ENCODE measurements at places on chromosomes 11 and 22.

GRCh38 chr11:28671274-28671673 is 563.1 kb downstream of the METTL15 start:
- H3K4me1 ChIP-seq = no peaks in the 10 kb centered on the region
- no peak overlapping the region for H3K4me3 ChIP-seq
- H3K36me3 ChIP-seq = no peaks in the 10 kb centered on the region
- no peak for DNase-seq
- no peak overlapping the region for H3K27ac ChIP-seq

DNA sequence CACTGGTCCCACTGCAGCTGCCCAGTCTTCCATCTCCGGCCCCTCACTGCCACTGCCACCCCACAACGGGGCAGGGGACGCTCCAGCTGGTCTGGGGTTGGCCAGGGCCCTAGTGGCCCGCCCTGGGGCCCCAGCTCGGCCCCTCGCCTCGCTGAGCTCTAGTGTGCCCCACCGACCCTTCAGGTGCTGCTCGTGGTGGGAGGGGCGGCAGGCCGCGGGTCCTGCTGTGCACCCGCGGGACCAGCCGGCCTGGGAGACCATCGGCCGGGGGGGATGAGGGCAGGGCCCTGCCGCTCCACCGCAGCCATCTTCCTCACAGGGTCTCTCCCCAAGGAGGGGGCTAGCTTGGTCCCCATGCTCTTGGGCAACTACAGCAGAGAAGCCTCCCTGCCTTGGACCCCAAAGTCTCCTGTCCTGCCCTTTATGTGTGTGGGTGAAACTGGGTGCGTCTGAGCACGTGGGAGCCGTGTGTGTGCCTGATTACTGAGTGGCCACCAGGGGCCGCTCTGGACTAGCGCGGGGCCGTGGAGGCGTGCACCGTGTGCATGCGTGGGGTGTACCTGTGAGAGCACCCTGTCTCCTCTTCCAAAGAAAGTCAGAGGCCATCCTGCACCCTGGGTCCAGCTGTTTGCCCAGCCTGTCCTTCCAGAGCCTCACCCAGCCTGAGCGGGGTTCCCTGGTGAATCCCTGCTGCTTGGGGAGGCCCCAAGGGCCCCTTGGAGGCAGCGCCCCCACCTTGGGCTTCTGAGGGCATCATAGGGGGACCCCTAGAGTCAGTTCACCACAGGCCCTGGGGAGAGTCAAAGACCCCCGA is 6.0 kb upstream of the ACR start:
- H3K27me3 ChIP-seq = peaks cover 24% of the 10 kb centered on the region
- no peak overlapping the region for H3K27ac ChIP-seq
- no peak overlapping the region for H3K4me3 ChIP-seq
- H3K36me3 ChIP-seq = peaks cover 11% of the 10 kb centered on the region
- H3K4me1 ChIP-seq = peaks cover 22% of the 10 kb centered on the region

DNA sequence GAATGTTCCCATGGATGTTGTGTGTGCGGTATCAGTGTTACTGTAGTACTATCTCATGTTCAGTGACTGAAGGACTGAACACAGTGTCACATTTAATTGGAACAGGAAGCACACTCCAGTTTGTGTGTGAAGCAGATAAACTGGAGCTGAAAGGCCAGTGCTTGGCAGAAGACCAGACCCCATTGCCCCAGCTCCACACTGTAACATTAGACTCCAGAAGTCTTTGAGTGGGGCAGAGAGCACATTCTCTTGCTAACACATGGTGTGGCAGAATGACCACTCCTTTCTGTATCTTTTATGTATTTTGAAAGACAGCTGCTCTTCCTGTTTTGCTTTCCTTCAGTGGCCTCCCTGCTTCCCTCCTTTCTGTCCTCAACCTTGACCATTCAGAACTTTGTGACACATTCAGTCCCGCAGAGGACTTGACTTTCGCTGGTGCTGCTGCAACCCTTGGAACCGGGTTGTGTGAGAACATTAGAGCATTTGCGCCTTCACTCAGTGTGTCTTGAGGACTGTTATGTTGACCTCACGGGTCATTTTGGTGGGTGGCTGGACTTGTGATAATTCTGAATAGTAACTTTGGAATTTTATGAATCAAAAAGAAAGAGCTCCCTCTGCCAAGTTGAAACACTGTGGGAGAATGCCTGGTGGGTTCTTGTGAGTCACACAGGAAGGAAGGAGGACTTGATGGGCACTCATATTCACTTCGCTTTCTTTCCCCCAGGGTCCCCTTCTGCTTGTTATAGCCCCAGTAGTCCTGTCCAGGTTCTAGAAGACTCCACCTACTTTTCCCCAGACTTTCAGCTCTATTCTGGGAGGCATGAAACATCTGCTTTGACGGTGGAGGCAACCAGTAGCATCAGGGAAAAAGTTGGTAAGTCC is 26.4 kb downstream of the AMOTL1 start:
- H3K4me3 ChIP-seq = peak overlapping the region; percentile 3
- DNase-seq = peak; percentile 53
- H3K4me1 ChIP-seq = peaks cover 40% of the 10 kb centered on the region
- peak overlapping the region; percentile 64 for H3K27ac ChIP-seq
- peaks cover 5% of the 10 kb centered on the region for H3K36me3 ChIP-seq
- H3K27me3 ChIP-seq = no peaks in the 10 kb centered on the region

DNA sequence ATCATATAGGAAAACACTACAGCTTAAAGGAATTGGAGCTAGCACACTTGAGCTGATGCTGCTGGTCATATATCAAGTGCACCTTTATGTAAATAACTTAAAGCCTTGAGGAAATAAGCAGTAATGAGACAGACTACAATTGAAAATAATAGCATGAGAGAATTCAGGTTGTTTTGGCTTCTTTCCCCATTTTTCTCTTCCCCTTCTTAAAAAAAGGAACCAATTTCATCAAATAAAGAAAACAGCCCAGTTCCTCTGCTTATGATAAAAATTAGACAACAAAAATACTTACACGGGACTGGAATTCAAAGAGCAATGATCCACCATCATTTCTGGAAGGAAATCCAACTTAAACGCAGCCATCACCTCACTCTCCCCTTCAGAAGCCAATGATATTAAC is 50.2 kb upstream of the RAPSN start:
- peaks cover 15% of the 10 kb centered on the region for H3K36me3 ChIP-seq
- no peak for DNase-seq
- no peak overlapping the region for H3K27ac ChIP-seq
- peaks cover 26% of the 10 kb centered on the region for H3K4me1 ChIP-seq

DNA sequence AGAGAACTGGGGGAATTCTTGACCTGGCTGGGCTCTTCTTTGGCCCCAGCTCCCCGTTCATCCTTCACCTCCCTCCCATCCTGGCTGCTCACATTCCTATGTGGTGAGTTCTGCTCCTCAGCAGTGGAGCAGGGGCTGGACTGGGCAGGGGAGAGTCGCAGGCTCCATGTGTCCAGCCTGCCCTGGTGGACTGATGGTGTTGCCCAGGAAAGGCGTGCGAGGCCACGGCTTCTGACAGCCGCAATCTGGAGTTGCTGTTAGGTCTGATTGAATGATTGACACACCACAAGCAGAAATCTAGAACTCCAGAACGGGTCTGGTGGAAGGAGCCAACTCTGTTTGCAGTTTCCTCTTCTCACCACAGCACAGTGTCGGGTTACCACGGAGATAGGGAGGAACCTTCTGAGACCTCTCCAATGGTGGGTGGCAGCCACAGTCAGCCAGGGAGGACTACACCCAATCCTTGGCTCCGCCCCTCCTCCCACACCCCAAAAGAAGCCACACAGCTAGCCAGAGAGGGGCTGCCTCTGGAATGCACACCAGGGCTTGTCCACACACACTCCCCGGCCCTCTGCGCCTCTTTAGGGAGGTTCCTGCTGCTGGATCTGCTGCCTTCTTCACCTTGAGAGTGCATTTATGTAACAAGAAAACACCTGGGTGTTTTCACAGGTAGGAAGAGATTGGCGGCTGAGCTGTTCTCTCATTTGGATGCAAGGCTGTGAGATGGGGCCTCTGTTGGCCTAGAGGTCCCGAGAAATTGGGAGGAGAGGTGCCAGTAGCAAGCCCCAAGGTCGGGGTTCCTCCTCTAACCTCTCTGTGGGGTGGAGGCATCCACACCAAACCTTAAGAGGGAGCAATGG is 56.4 kb upstream of the CD44 start:
- H3K36me3 ChIP-seq = no peaks in the 10 kb centered on the region
- peak overlapping the region; percentile 27 for H3K27ac ChIP-seq
- H3K4me1 ChIP-seq = peaks cover 22% of the 10 kb centered on the region

DNA sequence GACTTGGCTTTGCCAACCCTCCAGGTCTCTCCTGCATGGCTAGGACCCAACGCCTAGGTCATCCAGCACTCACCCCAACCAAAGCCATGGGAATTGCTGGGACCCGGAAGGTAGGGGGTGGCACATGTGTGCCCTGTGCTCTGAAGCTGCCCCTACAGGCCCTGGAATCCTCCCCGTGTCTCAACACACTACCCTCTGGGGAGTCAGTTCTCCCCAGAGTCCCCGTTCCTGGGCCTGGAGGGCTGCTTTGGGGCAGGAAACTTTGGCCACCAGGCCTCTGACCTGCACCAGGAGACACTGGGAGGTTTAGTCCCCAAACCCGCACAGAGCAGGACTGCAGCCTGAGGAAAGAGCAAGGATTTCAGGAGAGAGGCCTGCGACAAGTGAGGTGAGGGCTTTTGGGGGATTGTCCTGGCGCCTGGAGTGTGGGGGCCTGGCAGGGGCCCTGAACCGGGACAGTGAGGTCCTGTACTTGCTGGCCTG is 495 bp upstream of the IFITM1 start:
- peaks cover 11% of the 10 kb centered on the region for H3K27me3 ChIP-seq
- H3K4me1 ChIP-seq = peaks cover 21% of the 10 kb centered on the region
- DNase-seq = peak; percentile 17
- no peaks in the 10 kb centered on the region for H3K36me3 ChIP-seq
- H3K27ac ChIP-seq = peak overlapping the region; percentile 99

DNA sequence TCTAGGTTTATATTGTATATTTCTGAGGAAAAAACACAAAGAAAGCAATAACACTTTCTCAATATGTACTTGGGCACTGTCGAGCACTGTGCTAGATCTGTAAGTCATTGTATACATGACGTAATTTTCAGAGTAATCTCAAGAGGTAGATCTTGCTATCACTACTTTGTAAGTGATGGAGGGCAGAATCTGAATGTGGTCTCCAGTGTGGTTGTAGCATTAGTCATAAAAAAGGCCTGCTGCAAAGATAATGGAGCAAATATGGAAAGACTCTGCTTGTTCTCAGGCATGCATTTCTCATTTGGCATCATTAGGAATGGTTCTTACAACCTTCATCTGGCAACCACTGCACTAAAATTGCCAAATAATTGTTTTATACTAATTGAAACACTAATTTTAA is 419.8 kb upstream of the CCDC179 start:
- no peak for DNase-seq
- H3K4me3 ChIP-seq = no peak overlapping the region
- H3K4me1 ChIP-seq = no peaks in the 10 kb centered on the region
- H3K27me3 ChIP-seq = no peaks in the 10 kb centered on the region

- H3K4me1 ChIP-seq = peaks cover 3% of the 10 kb centered on the region
- no peaks in the 10 kb centered on the region for H3K36me3 ChIP-seq
- H3K27ac ChIP-seq = no peak overlapping the region
Measured at GRCh38 chr11:6260207-6260726, 629 bp downstream of the CCKBR start.

DNA sequence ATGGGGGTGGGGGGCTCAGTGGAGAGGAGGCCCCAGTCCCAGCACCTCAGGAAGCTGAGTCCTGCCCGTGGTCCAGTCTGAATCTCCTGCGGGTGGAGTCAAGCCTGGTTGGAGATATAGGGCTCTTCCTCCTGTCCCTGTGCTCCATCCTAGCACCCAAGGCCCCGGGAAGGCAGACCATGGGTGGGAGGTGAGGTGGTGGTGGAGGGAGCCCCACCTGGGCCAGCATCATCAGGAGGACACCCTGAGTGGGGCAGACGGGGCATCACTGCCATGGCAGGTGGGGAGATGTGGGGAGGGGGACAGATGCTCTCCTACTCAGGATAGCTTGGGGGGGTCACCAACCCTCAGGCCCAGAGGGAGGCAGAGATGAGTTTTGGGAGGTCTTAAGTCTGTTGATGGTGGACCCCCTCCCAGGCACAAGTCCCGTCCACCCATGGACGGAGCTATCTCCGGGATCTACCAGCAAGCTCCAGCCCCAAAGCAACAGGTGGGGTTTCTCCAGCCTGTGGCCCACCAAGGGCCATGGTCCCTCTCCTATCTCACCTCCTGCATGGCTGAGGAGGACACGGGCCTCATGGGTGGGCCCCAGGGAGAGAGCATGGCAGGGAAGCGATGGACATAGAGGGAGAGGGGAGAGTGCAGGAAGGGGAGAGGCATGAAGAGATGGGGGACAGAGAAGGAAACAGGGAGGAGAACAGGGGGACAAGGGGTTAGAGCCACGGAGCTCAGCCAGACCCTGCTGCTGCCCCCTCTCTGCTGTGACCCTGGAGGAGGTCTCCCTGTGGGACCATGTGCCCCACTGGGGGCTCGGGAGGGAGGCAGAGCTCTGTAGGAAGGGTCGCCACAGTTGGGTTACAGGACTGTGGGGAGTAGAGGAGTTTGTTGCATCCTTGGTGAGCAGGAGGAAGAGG is 1.3 kb downstream of the MRGPRE start:
- DNase-seq = no peak
- H3K4me1 ChIP-seq = no peaks in the 10 kb centered on the region
- no peak overlapping the region for H3K4me3 ChIP-seq
- H3K36me3 ChIP-seq = no peaks in the 10 kb centered on the region
- H3K27ac ChIP-seq = no peak overlapping the region
- no peaks in the 10 kb centered on the region for H3K27me3 ChIP-seq

DNA sequence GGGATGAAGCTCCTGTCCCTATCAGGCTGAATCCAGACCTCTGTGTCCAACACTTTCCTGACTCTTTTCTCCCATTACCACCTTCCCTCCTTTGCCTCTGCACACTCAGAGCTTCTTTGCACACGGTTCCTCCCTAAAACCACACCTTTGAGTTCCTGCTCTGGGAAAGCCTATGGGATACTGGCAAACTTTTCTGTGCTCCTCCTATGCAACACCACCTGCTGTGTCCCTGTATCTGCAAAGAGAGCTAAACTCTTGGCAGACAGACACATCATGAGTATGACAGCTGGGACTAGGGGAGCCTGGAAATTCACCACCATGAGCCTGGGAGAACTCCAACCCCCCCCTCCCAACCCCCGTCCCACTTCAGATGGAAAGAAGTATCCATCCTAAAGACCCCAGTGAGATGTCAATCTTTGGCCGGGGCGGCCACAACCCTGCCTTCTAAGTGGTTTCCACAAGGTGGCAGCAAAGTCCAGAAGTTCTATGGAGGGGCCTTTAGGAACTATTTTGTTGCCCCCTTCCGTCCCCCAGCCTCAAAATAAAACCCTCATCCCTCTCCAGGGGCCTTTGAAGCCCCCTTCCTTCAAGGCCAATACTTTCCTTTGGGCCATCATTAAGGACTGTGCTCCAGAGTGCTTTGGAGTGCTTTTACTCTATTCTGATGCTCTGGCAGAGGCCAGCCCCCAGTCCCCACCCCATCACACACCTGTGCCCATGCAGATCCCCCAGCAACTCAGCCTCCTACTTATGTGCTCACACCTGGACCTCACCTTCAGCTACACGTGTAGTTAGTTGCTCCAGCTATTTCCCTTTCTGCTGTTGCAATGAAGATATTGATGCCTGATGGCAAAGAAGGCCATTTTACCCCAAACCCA is 19.4 kb downstream of the HTR3A start:
- H3K4me3 ChIP-seq = no peak overlapping the region
- no peak overlapping the region for H3K27ac ChIP-seq
- H3K36me3 ChIP-seq = no peaks in the 10 kb centered on the region
- H3K27me3 ChIP-seq = peaks cover 49% of the 10 kb centered on the region

- H3K36me3 ChIP-seq = no peaks in the 10 kb centered on the region
- no peaks in the 10 kb centered on the region for H3K4me1 ChIP-seq
- no peak overlapping the region for H3K27ac ChIP-seq
- no peak overlapping the region for H3K4me3 ChIP-seq
Measured at GRCh38 chr11:116710001-116710674, 62.6 kb downstream of the BUD13 start.

- no peak overlapping the region for H3K4me3 ChIP-seq
- no peak for DNase-seq
- H3K27me3 ChIP-seq = no peaks in the 10 kb centered on the region
- H3K27ac ChIP-seq = peak overlapping the region; percentile 34
Measured at GRCh38 chr11:12897867-12898266, 111.2 kb upstream of the RASSF10 start.
